T-helper 9 cell (primary cell): ENCODE measurements at places on chromosomes 4 and X.

DNA sequence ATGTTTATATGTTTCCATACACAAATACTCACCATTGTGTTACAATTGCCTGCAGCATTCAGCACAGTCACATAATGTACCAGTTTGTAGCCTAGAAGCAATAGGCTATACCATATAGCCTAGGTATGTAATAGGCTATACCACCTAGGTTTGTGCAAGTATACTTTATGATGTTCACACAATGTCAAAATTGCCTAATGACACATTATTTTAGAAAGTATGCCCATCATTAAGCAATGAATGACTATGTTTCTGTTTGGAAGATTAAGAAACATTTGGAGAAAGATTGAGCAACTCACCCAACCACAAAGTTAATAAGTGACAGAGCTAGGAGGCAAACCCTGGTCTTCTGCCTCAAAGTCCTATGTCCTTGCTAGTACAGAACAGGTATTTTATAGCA, 96.8 kb upstream of the GRIA3 start:
- DNase-seq = no peak

DNA sequence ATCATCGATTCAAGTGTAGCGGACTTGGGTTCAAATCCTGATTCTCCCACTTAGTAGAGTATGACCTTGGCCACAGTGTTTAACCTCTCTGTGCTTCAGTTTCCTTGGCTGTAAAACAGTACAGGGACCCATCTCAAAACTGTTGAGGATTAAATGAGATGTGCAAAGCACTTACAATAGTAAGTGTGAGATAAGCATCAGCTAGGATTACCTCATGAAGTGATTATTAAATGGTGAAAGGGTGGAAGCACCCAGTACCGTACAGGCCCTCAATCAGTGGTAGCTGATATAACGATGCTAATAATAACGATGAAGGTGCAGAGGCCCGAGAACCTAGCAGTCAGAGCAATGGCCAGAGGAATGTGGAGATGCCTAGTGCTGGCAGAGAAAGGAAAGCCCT, 45.1 kb downstream of the PRPS1 start:
- no peak for DNase-seq

GRCh38 chr4:158013858-158014257, 159.0 kb downstream of the GASK1B start:
- DNase-seq = no peak

GRCh38 chr4:2077537-2078460, 18.7 kb downstream of the NAT8L start:
- no peak for DNase-seq

DNA sequence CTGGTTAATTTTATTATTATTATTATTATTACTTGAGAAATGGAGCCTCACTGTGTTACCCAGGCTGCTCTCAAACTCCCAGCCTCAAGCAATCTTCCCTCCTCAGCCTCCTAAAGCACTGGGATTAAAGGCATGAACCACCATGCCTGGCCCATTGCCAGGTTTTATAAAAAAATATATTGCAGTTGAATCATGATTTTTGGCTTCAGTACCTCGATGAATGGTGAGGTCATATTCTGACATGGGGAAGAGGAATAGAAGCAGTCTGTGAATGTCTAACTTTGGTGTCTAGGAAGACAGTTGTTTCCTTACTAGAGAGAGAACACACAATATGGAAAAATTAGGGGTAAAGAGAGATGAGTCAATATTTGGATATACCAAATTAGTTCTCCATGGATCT, 32.0 kb downstream of the CCSER1 start:
- DNase-seq = no peak

DNA sequence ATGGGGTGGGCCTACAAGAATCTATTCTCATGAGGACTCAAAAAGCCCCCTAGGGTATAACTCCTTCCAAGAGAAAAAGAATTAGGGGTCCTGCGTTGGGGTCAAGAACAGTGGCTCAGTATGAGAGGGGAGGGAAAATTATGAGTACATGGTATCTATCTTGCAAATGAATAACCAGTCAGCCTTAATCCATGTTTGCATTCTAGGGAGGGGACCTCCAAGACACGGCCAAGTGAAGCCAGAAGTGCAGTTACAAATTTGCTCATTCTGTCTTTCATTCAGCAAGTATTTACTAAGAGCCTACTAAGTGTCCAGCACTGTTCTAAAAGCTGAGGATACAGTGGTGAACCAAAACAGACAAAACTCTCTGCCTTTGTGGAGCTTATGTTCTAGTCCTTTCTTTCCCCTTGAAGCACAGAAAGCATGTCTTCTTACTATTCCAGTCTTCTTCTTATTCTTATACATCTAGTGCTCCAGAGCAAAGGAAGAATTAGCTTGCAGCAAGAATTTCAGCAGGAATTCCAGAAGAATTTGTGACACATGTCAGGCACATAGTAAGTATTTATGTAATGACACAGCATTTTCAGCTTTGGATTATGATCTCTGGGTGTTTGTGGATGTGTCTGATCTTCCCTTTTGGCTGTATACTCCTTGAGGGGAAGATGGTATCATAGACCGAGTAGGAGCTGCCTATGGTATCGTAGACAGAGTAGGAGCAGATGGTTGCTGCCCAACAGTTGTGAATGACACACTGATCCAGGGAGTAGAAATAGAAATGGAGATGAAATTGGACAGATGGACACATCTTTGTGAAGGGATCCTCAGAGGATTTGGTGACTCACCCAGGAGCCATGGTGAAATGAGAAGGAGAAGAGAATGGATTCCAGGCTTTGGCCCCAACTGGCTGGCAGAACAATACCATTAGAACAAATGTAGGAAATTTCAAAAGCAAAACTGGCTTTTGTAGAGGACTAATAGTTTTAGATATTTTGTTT, 75.9 kb downstream of the COQ2 start:
- no peak for DNase-seq

- no peak for DNase-seq
Measured at GRCh38 chr4:53804719-53805118, 213.4 kb upstream of the LNX1 start.

DNA sequence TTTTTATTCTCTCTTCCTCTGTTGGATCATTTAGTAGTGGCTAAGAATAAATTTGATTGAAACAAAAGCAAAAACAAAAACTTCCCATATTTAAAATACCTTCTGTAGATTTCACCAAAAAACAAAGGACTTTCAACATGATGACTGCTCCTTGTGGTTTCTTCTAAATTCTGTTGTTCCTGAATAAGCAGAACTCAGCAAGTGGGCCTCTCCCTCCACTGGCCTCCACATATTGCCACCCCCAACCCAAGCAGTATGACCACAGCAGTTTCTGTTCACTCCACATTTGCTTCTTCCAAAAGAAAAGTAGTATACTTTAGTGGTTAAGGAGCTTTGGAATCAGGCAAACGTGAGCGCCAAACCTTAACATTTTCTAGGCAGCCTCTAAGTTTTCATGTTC, 114.7 kb downstream of the COX18 start:
- DNase-seq = no peak

DNA sequence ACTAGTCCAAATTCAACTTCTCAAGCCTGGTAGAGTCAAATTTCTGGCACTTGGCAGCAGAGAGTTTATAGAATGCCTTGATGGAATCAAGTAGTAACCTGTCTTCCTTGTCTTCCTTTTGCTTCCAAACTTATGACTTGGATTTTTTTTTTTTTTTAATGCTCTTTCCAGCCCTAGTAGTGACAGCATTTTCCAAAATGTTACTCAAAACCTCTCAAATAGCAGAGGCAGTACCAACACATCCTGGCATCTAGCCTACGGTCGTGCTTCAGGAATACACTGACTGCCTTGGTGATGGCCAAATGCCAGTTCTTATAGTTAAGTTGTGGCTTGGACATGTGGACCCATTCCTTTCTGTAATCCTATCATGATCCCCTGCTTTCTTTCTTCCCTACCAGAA, 46.0 kb downstream of the GALNT7 start:
- no peak for DNase-seq

- no peak for DNase-seq
Measured at GRCh38 chr4:162506253-162506652, 342.5 kb upstream of the FSTL5 start.

- DNase-seq = no peak
Measured at GRCh38 chr4:114599231-114599902, 760 bp downstream of the UGT8 start.

- DNase-seq = no peak
Measured at GRCh38 chrX:9494771-9495170, 29.9 kb downstream of the TBL1X start.

DNA sequence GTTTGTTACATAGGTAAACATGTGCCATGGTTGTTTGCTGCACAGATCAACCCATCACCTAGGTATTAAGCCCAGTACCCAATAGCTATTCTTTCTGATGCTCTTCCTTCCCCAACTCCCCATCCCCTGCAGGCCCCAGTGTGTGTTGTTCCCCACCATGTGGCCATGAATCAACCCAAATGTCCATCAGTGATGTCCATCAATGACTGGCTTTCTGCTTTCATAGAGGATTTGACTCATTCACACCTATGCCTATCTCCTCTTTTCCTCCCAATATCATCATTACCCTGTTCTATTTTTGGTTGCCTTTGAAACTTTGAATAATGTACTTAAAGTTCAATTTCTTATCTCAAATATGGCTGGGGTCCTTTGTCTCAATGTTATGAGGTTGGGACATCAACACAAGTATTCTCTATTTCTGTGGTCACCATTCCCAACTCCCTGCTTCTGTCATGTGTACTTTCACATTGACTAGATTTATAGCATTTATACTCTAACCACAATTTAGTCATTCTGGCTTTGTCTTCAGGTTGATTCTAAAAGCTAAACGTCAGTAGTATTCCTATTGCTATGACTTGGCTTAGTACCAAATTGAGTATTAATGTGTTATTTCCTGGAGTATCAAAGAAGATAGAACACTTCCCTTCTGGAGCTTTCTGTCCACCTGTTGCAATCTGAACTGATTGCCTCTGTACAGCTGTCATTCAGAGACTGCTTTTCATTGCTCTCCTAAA, 107.2 kb downstream of the TAB3 start:
- DNase-seq = no peak

DNA sequence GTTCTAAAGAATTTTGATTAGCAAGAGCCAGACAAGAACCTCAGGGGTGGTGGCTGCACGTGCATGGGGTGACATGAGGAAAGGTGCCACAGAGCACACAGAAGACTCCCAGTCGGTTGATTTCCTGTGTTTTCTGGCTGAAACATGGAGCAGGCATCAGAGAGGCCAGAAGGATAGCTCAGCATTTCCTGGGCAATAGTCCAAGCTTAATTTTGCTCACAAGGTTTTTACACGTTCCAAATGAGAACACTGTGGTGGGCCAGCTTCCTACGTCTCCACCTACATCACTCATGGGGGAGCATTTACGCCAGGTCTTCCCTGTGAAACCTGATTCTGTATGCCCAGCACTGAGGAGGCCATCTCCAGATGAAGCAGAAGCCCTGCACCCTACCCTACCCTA, 212.5 kb upstream of the CLNK start:
- no peak for DNase-seq

DNA sequence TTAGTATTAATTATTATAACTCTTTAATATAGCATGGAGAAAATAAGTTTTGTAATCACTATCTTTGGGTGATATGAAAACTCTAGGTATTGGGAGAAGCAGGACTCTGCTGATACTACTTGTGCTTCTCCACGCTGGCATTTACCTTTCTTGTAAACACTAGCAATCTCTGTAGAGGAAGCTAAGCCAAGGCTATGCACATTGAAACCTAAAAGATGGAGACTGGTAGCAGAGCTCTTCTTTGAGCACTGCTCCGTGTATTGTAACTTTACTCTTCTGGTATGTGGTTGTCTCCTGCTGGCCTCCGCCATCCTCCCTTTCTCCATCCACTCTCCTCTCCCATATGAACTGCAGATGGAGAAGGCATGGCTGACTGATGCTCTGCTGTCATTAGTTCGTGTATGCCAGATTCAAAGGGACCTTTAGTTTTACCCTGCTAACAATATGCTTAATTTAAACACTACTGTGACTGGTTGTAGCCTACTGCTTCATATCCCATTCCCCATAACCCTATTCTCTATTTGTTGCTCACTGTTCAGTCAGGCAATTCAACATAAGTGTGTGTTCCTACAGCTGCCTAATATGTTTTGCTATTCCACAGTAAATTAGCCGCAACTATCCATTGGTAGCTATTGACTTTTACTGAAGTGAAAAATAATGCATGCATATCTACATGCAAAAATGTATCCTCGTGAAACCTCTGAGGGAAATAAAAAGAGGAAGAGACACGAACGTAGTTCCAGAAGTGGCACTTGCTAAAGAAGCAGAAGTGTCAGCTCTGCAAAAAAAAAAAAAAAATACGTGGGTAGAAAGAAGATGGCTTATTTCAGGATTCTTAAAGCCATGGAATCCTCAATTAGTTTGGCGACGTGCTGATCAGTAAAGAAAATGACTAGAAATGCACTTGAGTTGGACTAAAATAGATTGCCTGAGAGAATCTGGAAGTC, 55.6 kb upstream of the CCSER1 start:
- DNase-seq = no peak

GRCh38 chr4:124534131-124534530, 178.4 kb downstream of the ANKRD50 start:
- DNase-seq = no peak

GRCh38 chr4:113293043-113293560, 243.6 kb downstream of the ANK2 start:
- no peak for DNase-seq

DNA sequence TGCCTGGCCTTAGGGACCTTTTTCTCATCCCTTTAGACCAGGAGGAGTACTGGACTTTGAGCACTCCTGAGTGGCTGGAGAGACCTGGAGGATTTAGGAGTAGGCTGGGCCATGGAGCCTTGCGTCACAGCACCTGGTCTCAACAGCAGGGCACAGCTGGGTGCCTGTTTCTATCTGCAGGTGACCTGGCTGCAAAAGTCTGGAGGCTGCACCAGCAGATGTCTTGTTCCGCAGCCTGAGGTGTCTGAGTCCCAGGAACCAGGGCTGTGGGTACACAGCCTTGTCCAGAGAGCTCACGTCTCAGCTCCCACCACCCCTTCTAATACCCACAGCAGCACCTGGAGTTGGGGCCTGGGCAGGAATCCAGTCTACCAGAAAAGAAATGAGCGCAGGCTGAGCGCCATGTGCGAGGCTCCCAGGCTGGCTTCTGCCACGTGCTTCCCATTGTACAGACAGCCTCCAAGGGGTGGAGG, 5.0 kb upstream of the NSD2 start:
- DNase-seq = no peak

- no peak for DNase-seq
Measured at GRCh38 chrX:11446949-11447348, 153.7 kb downstream of the AMELX start.

- no peak for DNase-seq
Measured at GRCh38 chr4:38656111-38656510, 7.9 kb upstream of the KLF3 start.

DNA sequence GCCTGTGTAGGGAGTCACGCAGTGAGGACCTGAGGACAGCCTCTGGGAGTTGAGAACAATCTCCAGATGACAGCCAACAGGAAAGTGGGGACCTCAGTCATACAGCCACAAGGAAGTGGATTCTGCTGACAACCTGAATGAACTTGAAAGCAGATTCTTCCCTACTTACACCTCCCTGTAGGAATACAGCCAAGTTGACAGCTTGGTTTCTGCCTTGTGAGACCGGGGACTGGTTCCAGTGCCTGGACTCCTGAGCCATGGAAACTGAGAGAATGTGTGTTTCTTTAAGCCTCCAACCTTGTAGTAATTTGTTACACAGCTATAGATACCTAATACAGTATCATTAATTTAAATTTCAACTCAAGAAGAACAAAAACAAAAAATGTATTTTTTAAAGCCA, 107.5 kb downstream of the CNKSR2 start:
- DNase-seq = no peak
